Endodermal cell (in vitro differentiated cells): ENCODE measurements at places on chromosomes 3 and 15.

DNA sequence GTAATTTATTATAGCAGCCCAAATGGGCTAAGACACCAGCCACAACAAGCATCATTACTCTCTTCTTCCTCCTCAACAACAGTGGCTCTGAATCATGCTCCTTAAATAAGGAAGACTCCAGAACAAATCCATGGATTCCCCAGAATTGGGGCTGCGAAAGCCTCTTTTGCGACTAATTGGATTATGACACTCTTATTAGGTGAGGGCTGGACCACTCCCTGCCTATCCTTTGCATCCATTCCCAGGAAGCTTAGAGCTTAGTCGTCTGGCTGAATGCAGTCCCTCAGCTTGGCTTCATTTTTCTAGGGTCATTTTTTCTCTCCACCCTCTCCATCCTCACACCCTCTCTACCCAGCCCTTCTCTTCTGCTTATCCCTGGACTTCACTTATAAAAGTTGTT is 227.7 kb downstream of the ZNF621 start:
- no peak for DNase-seq

GRCh38 chr15:78212008-78212407 is 22.4 kb downstream of the ACSBG1 start:
- DNase-seq: no peak

DNA sequence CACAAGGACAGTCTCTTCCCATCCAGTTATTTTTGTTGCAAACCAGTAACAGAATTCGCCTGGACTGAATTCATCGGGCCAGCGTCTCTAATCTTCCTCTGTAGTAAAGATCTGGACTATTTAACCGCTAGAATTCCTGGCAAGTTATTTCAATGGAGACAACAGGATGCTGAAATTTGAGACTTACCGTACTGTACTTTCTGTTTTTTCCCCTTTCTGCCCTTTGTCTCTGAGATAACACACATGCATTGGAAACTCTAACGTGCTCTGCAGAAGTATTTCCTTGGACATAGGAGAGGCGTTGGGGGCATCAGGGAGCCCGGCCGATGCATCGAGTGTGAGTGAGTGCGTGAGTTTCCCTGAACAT is 61.5 kb downstream of the ASB7 start:
- DNase-seq: no peak

DNA sequence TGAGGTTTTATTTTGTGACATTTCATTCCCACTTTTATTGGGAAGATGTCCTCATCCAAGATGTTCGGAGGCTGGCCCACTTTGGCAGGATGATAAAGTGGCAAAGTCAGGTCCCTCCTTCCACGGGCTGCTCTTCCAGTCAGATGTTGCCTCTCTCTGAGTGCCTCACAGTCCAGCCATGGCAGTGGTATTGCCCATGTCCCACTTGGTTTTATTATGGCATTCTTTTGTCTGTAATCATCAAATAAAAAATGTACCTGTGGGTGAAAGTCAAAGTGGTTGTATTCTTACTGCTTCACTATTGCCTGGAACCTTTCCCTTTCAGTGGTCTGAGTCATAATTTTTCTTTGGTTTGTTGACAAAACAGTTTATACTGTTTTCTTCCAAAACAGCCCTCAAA is 20.2 kb downstream of the ARNT2 start:
- DNase-seq: no peak

- no peak for DNase-seq
Observed at GRCh38 chr3:113269661-113270060, 58.3 kb downstream of the BOC start.

DNA sequence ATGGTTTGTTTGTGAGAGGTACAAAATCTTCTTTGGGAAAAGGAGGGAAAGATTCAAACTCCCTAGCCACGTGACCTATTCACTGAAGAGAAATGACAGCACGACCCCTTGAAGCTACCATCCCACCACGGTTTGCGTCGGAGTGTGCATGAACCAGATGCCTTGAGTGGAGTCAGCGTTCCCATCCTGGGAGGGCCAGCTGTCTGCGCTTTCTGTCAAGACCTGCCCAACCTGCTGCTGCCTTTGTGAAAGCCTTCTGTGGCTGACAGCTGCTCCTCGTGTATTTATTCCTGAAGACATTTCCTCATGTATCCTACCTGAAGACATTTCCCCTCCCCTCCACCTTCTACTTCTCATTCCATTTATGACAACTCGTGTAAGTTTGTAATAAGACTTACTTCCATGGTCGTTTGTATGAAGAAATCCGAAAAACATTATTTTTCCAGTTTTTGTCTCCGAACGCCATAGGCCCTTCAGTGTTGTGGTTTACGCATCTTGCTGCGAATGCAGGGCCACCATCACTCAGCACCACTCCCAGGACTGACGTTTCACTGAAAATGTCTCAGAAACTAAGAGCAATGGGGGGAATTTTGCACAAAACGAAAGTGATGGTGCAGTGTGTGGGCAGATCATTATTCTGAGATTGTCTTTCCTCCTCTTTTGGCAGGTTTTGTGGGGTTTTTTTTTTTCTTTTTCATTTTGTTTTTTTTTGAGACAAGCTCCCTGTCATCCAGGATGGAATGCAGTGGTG is 18.9 kb downstream of the EBLN2 start:
- no peak for DNase-seq

DNA sequence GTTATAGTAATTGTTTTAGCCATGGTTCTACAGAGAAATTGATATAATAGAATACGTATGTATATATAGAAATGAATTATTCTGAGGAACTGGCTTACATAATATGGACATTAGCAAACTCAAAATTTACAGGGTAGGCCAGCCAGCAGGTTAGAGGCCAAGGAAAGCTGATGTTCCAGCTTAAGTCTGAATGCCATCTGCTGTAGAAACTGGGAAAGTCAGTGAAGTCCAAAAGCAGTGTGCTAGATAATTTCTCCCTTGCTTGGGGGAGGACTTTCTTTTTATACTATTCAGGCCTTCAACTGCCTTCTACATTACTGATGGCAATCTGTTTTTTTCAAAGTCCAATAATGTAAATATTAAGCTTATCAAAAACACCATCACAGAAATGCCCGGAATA is 1174.7 kb downstream of the ZPLD1 start:
- DNase-seq: no peak

- no peak for DNase-seq
Observed at GRCh38 chr3:76026379-76026778, 241.0 kb upstream of the ZNF717 start.

- no peak for DNase-seq
Observed at GRCh38 chr15:92947071-92947730, 47.1 kb downstream of the CHD2 start.

- DNase-seq: no peak
Observed at GRCh38 chr3:172717493-172718088, 6.7 kb upstream of the NCEH1 start.

- DNase-seq: no peak
Observed at GRCh38 chr3:122800706-122801237, 5.9 kb downstream of the SLC49A4 start.

DNA sequence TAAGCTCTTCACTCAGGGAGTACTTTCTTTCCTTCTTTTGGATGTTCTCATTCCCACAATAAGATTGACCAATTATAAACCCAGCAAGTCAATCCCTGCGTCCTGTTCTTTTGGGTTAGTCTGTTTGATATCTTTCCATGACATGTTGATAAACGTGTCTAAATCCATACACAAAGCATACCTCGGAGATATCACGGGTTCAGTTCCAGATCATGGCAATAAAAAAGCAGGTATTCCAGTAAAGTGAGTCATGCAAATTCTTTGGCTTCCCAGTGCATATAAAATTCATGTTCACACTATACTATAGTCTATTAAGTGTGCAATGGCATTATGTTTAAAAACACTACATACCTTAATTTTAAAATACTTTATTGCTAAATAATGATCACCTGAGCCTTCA is 667.7 kb downstream of the MAGI1 start:
- no peak for DNase-seq

- no peak for DNase-seq
Observed at GRCh38 chr3:46539443-46540005, 26.6 kb downstream of the LRRC2 start.

DNA sequence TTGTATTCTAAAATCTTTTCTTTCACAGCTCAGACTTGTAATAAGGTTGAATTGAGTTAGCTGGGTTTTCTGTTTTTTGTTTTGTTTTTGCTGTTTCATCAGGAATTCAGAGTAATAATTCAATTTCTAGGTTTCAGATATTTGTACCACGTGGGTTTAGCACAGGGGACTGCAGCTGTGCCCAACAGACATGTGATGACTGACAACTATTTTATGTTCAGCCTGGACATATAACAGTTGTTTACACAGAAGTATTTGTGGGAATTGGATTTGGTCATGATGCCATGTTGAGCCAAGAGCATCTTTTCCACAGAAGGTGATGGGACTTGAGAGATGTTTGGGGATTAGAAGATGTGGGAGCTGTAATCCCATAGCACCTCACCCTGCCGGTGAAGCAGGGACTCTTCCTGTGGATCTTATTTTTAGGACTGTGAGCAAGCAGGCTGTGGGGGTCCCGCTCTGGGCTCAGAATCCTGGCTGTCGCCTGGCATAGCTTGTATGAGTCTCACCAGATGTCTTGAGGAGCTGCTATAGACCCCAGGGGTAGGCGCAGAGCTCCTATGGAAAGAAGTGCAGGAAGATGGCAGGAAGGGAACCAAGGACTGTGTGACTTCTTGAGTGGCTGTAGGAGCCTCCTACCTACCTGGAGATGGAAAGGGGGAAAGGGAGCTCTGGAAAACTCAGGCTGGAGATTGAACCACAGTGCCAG is 23.7 kb downstream of the PXYLP1 start:
- no peak for DNase-seq

DNA sequence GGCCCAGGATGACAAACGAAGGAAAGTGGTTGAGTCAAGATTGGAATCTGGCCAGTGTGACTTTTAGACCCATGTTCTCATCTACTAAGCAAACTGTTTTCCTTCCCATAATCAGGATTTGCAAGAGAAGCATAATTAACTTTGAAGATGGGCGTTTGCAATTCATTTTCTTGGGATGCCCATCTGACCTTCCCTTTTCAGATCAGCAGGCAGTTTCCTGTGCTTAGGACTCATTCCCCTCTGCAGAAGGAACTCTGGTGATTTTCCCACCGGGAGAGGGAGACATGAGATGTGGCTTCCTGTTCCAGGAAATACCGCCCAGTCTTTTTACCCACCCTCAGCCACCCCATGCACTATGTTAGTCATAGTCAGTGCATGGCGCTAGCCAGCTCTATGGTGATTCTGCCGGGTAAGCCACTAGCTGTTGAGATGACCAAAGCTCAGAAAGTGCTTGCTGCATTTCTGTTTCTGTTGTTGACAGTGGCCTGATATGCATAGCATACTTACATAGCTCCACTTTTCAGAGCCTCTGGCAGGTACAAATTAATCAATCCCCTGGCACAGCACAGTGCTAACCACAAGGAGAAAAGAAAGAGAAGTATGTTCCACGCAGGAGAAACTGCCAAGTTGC is 129.4 kb downstream of the VGLL4 start:
- DNase-seq: no peak

GRCh38 chr3:114089675-114090074 is 33.1 kb downstream of the QTRT2 start:
- DNase-seq: no peak

DNA sequence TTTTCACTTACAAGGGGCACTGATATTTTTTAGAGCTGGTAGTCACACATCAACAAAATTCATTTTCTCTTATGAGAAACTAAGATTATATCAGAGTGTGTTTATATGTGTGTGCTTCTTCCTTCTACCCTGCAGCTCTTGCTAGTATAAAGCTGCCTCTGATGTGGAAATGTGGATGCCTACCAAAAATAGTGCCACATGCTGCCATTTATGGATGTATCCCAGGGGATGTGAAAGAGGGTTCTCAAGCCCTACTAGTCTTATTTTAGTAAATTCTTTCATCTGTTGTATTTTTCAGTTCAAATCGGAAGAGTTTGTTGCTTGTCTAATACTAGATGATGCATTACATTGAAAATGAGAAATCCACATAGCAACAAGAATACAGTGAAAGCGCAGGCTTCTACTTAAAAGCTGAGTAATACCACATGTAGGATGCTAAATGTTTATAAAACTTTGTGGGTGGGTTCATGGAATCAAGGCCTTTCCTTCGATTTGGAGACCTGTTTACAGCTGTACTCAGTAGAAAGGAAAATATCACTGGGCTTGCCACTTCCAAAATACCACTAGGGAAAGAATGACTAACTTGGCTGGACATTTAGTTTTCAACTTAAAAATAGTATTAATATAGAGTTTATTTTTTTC is 399.2 kb downstream of the EPHA3 start:
- no peak for DNase-seq

DNA sequence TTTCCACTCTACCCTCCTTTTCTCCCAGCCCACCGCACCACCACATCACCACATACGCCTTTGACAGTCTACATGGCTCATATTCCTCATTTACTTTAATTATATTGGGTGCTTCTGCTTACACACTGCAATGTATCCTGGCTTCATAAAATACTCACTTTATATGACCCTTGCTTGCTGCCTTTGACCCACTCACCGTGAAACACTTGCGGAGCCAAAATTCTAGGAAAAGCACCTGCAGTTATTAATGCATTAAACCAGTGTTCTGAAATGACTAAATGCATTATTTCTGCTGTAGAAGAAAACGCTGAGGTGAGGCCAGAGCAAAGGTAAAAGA is 217.5 kb upstream of the ICE2 start:
- no peak for DNase-seq

- DNase-seq: no peak
Observed at GRCh38 chr15:31954374-31955172, 75.7 kb upstream of the CHRNA7 start.

DNA sequence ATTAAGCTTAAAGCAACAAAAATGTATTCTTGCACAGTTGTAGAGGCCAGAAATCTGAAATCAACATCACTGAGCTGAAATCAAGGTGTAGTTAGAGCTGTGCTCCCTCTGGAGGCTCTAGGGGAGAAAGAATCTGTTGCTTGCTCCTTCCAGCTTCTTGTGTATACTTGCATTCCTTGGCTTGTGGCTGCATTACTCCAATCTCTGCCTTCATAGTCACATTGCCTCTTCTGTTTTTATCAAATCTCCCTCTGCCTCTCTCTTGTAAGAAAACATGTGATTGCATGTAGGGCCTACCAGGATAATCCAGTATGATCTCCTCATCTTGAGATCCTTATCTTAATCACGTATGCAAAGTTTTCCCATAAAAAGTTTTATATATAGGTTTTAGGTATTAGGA is 487.9 kb upstream of the SGO1 start:
- no peak for DNase-seq

GRCh38 chr3:193241716-193242115 is 694 bp downstream of the PLAAT1 start:
- DNase-seq: no peak

DNA sequence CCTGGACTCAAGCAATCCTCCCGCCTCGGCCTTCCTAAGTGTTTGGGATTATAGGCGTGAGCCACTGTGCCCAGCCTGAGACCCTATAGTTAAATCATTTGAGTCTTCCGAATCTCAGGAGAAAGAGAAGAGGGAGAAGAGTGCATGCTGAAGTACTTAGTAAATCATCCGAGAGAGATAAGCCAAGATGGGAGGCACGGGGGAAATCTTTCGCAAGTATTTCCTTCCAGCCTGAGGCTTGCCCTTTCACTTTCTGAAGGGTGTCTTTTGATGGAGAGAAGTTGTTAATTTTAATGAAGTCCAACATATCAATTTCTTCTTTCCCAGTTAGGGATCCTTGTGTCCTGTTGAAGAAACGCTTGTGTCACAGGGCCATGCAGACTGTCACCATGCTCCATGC is 97.1 kb upstream of the SLC6A6 start:
- no peak for DNase-seq
